ENCODE measurements at places on chromosomes 11 and 22.

GRCh38 chr11:35359321-35360054, 59.9 kb downstream of the SLC1A2 start:
- DNase-seq = no peak

GRCh38 chr11:129694538-129694937, 121.1 kb upstream of the TMEM45B start:
- DNase-seq = no peak

GRCh38 chr11:19105011-19105410, 12.0 kb upstream of the ZDHHC13 start:
- no peak for DNase-seq

DNA sequence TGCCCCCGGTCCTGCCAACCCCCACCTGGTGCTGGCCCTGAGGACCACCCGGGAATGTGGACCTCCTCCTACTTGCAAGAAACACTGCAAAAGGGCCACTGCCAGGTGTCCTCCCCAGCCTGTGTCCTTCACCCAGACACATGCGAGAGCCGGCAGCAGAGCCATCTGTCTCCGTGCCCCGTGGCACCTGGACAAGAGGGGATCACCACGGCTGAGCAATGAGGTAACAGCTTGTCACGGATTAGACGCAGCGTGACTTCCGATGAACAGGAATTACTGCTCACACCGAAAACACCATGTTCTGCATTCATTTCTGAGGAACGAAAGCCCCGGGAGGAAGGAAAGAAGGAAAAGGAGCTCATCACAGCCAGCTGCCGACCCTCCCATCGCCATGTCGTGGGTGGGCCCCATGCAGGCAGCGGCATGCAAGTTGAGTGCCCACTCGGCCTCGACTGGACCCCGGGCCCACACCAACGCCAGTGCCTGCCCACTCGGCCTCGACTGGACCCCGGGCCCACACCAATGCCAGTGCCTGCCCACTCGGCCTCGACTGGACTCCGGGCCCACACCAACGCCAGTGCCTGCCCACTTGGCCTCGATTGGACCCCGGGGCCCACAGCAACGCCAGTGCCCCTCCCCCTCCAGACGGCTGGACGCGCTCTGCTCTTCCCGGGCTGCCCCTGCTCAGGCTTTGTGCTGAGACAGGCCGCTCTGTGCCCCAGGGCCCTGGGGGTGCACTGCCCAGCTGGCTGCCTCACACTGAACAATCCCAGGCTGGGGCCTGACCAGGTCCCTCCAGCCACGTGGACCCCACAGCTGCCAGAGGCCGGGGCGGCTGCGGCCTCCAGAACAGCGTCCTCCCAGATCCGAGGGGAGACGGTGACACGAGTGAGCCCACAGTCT, 22.0 kb downstream of the CHID1 start:
- no peak for DNase-seq

GRCh38 chr11:74276581-74276980, 34.9 kb downstream of the P4HA3 start:
- DNase-seq = no peak

DNA sequence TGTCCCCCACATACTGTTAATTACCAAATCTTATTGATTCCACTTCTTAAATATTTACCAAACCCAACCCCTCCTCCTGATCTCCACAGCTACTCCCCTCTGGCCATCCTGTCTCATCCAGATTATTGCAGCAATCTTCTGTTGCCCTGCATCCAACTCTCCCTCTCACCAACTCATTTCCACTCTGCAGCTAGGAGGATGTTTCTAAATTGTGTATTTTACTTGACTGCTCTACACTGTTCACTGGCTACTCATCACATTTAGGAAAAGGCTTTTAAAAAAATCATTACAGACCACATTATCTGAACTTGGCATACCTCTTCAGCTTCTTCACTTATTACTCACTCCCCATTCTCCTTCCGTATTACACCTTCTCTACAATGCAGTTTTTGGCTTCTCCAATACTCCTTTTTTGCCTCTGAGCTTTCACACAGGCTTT, 117.9 kb downstream of the ATG16L2 start:
- DNase-seq = no peak

DNA sequence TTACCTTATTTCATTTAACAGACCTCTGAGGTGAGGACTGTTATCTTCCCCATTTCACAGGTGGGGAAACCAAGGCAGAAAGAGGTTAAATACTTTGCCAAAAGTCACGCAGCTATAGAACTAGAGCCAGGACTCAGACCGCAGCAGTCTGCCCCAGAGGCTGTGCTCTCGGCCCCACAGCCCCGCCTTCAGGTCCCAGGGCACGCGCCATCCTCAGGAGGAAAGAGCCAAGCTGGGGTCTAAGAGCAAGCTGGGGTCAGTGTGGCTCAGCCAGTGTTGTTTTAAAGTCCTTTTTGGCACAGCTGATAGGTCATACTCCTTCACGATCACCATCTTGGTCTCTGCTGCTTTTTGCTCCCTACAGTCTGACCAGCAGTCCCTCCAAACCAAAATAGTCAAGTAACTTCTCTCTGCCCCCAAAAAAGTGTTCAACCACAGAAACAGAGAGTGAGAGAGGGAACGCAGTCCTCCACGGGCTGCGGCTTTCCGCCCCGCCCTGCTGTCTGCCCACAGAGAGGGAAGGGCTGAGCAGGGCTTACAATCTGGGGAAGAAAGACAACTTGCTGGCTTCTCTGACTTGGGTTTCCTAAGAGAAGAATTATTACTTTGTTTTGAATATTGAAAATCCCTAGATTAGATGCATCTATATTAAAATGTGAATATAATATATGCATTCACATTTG, 137.2 kb upstream of the OPCML start:
- no peak for DNase-seq

DNA sequence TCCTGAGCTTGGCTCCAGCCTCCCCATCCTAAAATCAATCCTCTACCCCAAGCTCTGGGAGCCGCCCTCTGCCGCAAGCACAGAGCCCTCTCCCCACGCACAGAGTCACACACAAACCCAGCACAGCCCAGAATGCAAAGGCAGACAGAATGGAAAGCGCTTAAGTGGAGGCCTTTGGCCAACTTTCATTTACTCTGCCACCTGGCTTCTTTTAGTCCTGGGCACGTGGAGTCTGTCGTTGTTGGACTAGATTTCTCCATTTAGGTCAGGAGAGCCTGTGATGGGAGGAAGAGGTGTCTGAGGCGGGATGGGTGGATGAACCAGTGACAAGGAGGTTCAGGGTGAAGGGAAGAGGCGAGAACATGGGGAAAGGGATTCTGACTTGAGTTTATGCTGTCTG, 191.7 kb downstream of the DSCAML1 start:
- DNase-seq = no peak

GRCh38 chr22:17880020-17880419, 105.8 kb upstream of the BID start:
- DNase-seq = no peak

Measured in B cell (primary cell).